ENCODE measurements at places on chromosomes 6 and 20. TPM values are rescaled to one million over a fixed set of nuclear protein-coding genes. Genes with fewer than 3 reads are reported as not detected.

DNA sequence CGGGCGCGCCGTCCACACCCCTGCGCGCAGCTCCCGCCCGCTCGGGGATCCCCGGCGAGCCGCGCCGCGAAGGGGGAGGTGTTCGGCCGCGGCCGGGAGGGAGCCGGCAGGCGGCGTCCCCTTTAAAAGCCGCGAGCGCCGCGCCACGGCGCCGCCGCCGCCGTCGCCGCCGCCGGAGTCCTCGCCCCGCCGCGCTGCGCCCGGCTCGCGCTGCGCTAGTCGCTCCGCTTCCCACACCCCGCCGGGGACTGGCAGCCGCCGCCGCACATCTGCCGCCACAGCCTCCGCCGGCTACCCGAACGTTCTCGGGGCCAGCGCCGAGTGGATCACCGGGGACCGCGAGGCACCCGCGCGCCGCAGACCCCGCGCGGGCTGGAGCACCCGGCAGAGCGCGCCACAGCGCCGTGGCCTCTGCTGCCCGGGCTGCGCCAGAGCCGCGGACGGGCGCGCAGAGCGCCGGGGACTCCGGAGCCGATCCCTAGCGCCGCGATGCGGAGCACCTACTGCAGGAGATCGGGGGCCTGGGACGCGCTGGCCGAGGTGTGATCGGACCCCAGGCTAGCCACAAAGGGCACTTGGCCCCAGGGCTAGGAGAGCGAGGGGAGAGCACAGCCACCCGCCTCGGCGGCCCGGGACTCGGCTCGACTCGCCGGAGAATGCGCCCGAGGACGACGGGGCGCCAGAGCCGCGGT lies at the start of gene BMP2:
Gene BMP2, plus strand, starts transcription at position 151 of the 692 bp plus-strand sequence. CDS start 2,441 bp downstream, outside the sequence.
- no peak for DNase-seq

DNA sequence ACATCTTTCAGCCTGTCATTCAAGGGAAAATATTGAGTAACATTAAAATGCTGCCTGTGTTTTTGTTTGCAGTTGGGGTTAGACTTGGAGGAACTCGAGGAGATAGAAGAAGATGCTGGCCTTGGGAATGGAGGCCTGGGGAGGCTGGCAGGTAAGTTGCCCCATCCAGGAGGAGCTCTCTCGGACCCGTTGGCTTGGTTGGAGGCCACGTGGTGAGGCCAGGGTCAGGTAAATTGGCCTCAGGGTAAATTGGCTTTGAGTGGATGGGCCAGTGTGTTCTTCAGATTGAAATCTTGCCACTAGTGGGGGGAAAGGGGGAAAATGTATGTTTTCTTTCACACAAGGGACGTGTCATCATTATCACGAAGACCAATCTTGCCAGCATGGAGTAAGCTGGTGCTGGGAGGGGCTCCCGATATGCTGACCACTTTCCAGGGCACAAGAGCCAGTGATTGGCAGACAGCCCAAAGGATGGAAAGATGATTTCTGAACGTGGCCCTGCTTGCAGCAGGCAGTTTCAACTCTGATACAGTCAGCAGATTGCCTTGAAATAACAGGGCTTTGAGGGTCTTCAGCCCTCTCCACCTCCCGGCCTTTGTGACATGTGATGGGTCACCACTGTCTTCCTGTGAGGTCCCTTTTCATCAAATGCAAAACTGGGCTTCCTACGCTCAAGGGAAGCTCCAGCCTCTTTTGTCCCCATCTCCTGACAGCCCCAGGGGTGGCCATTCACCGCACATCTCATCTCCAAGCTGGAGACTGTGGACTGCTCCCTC lies 21.4 kb downstream of the PYGB start:
- no peak for DNase-seq

The RPL10A gene
- 1,163 TPM for total RNA-seq

- DNase-seq, result no peak
Observed at GRCh38 chr6:18368277-18369105, 18.7 kb upstream of the RNF144B start.

GRCh38 chr6:151288712-151289398 lies 49.1 kb downstream of the AKAP12 start:
- DNase-seq, result peak; percentile 49

GRCh38 chr6:35647400-35647799 lies 41.3 kb downstream of the FKBP5 start:
- DNase-seq, result no peak

The CLVS2 gene
- total RNA-seq, result not detected

- no peak for DNase-seq
Observed at GRCh38 chr20:41047975-41048305, 19.3 kb downstream of the TOP1 start.

- no peak for DNase-seq
Observed at GRCh38 chr6:110557199-110557598, 80.8 kb upstream of the SLC22A16 start.

GRCh38 chr20:45538209-45538799 lies 978 bp downstream of the WFDC6 start:
- no peak for DNase-seq

GRCh38 chr6:33427585-33428223 lies 7.8 kb downstream of the SYNGAP1 start:
- DNase-seq, result peak; percentile 73

- DNase-seq, result no peak
Observed at GRCh38 chr6:35079311-35080000, 61.7 kb downstream of the TCP11 start.

DNA sequence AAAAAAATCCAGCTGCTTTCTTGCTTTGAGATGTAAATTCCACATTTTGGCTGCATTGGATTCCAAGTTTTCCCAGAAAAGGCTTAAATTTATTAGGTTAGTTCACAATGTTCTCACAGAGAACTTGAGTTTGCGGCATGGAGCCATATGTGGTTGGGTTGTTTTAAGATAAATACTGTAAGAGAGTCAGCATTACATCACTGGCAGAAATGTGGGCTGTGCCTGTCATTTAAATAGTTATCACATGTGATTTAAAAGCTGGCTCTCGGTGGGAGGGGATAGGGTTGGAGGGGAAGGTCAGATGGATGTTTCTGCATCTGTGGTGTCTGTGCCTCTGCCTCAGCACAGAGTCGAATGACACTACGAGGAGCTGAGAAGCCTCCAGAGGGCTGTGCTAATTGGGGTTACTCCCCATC lies 73.8 kb upstream of the SCP2D1 start:
- no peak for DNase-seq

GRCh38 chr6:112178846-112179245 lies 75.5 kb downstream of the LAMA4 start:
- DNase-seq, result no peak

GRCh38 chr6:38566295-38567030 lies 73.3 kb downstream of the BTBD9 start:
- DNase-seq, result no peak

- DNase-seq, result no peak
Observed at GRCh38 chr20:64176971-64177370, 12.7 kb downstream of the MYT1 start.

DNA sequence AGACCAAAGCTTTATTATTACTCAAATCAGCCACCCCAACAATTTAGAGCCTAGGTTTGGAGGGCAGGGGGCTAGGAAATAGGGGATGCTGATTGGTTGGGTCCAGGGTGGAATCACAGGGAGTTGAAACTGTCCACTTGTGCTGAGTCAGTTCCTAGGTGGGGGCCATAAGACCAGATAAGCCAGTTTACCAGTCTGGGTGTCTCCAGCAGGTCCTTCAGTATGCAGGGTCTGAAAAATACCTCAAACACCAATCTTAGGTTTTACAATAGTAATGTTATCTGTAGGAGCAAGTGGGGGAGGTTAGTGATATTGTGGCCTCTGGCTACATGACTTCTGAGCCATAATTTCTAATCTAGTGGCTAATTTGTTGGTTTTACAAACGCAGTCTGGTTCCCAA lies 63.2 kb downstream of the UBR2 start:
- no peak for DNase-seq

DNA sequence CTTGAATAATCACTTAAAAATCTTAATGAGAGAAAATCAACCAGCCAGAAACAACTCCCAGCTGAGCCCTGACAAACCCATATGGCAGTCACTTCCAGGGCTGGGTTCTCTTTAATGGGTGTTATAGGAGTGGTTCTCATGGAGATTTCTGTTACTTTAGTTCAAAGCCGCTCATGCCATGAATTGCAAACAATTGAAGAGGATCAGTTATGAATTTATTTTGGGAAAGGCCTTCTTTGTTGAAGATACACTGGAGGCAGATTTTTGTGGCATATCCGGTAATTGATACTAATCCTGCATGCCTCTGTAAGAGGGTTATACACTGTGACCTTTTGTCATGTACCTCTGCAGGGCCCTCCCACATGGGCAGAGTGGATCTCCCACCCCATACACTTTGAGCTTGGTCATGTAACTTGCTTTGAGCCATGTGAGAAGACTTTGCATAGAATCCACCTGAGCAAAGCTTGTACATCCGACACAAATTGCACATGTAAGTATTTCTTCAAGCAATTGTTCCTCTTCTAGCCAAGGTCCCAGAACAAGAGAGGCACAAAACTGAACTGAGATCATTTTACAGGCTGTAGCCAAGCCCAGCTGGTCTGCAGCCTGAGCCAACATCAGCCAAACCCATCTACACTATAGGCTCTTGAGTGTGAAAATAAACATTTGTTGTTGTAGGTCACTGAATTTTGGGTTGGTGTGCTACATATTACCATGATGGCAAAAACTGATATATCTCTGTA lies 492.3 kb downstream of the PREX1 start:
- no peak for DNase-seq

DNA sequence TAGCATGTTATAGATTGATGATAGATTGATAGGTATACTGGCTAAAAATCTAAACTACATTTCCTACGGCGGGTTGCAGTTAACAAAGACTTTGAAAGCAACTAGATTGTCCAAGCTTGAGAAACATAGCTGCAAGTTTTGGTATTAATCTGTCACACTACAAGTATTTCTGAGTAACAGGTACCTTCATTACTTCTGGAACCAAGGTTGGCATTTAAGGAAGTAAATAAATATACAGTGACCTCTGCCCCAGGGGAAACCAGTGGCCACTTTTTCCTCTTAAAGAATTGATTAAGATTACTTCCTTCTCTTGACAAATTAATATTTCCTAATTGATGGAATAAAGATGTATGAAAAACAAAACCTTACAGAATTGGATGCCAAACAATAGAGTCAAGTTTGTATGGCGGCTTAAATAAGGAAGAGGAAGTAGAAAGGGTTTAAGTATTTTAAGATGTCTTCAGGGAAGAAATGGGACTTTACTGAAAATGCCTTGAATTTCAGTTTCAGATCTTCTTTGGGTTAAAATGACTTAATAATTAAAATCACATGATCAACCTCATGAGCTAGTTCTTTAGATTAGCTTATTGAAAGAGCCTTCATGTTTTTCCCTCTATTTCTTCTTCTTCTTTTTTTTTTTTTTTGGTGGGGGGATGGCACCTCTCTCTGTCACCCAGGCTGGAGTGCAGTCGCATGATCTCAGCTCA lies 132.8 kb downstream of the DOK5 start:
- no peak for DNase-seq

- peak; percentile 76 for DNase-seq
Observed at GRCh38 chr20:33933469-33933909, 60.2 kb upstream of the RALY start.

DNA sequence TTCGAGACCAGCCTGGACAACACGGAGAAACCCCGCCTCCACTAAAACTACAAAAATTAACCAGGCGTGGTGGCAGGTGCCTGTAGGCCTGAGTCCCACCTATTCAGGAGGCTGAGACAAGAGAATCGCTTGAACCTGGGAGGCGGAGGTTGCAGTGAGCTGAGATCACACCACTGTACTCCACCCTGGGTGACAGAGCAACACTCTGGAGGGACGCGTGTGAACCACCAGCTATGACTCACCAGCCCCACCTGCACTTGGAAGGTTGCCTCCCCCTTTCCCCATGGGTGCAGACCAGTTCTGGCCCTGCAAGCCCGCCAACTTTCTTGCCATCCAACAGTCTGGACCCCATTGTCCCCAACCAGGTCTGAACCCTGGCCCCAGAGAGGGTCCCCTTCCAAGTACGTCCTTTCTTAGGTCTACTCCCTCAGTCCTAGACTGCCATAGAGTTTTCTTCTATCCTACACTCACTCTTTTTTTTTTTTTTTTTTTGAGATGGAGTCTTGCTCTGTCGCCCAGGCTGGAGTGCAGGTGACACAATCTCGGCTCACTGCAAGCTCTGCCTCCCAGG lies 29.2 kb downstream of the ATP9A start:
- DNase-seq, result no peak

GRCh38 chr6:67031451-67031850 lies 1324.4 kb upstream of the EYS start:
- DNase-seq, result no peak

The CALHM5 gene
- not detected for total RNA-seq

GRCh38 chr6:49606721-49607390 lies 29.8 kb downstream of the RHAG start:
- no peak for DNase-seq

The GJA1 gene
- total RNA-seq, result not detected

DNA sequence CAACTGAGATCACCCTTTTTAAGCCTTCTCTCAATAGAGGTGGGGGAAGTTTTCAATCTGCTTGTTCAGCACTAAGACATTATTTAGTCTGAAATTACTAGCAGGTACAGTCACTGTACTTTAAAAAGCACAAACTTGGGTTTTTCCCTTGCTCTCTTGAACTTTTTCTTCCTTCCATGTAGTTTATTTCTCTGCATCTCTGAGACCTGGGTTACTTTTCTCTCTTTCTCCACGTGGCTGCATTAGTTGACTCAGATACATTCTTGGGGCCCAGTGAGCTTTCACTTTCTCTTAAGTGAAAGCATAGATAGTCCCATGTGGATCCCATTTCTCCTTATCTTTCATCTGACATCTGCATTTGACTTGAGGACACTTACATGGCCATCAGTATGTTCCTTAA lies 433.9 kb upstream of the MAP3K7 start:
- DNase-seq, result no peak

DNA sequence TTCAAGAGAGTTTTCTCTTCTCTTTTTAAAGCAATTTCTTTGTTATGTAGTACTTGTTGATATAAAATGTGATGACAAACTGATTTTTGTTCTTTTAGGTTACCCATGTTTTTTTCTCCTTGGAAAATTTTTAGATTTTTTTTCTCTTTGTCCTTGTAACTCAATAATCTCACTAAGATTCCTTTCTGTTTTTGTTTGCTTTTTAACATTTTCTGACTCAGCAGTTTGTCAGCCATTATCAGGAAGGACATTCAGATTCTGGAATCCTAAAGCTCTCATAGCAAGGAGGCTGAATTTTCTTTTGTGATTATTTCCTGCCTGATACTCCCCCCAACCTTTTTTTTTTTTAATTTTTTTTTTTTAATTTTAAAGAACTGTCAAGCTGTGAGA lies 75.2 kb upstream of the CITED2 start:
- DNase-seq, result no peak

The TCP11 gene
- total RNA-seq, result not detected
